Activated T-helper 1 cell treated with Interleukin-2 at 50 U/mL for 16 hours (primary cell): ENCODE measurements at places on chromosomes 11 and 22.

DNA sequence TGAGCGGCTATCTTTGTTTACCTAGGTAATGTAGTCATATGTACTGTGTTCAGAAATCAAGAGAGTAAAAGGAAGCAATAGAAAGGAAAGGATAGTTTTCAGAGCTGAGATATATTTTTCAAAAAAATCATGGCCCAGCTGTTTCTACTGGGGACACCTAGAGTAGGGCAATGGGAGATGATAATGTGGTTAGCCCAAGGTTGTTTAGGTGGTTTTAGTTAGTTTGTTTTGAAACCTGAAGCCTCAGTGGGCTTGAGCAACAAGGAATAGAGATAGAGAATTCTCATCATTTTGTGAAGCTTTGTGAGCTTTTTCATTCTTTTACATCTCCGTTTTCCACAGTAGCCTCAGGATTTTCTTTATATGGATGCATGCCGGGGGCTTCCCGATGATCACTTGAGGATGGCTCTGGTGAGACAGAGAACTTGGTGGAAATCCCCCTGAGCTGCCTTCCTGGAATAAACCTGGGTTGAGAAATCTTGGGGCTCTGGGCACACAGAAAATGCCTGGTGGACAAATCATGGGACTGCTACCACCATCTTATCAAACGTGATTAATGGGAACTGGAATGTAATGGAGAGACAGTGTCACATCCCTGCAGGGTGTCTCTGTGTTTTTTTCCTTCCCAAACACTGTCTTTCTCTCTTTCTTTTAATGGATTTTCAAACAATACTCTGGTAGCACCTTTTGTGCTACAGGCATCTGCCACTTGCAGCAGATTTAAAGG, 49.0 kb downstream of the ARHGAP42 start:
- no peak for DNase-seq

GRCh38 chr11:1728931-1729691, 21.3 kb downstream of the IFITM10 start:
- no peak for DNase-seq

DNA sequence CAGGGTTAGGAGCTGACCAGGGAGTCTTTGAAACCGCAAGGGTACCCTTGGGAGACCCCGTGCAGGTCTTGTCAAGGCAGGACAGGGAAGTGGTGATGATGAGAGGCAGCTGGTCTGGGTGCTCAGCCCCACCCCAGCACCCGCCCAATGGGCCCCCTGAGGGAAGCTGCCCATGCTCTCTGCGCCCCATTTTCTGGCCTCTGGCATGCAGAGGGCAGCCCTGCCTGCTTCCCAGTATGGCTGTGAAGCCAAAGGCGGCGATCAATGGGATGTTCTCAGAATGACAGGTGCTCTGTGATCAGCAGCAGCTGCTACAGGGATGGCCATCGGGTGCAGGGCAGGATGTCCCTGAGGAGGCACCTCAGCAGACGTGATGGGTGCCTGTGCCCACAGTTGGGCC, 54.7 kb downstream of the CDKN1C start:
- no peak for DNase-seq

GRCh38 chr11:61162092-61162941, 1.1 kb upstream of the VPS37C start:
- DNase-seq: no peak

DNA sequence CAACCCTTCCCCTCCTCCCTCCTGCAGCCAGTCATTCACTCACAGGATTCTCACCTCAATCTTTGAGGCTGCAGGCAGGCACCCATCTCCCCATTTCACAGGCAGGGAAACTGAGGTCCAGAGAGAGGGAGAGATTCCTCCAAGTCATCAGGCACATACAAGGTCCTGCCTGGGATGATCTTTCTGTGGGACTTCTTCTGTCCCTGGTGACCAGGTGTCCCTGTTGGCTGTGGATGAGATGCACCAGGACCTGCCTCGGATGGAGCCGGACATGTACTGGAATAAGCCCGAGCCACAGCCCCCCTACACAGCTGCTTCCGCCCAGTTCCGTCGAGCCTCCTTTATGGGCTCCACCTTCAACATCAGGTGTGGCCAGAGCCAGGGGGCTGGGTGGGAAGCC, 7.8 kb downstream of the FTH1 start:
- no peak for DNase-seq

DNA sequence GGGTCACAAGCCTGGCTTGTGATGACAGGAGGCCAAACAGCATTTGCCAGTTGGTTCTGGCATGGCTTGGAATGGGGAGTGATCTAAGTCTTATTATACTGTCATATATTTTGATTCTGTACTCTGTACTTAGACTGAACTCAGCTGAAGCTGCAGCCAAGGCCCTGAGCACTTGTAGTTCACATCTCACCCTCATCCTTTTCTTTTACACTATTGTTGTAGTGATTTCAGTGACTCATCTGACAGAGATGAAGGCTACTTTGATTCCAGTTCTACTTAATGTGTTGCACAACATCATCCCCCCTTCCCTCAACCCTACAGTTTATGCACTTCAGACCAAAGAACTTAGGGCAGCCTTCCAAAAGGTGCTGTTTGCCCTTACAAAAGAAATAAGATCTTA, 843 bp downstream of the OR56B1 start:
- DNase-seq: no peak
